ENCODE measurements at places on chromosomes 11 and 22.

DNA sequence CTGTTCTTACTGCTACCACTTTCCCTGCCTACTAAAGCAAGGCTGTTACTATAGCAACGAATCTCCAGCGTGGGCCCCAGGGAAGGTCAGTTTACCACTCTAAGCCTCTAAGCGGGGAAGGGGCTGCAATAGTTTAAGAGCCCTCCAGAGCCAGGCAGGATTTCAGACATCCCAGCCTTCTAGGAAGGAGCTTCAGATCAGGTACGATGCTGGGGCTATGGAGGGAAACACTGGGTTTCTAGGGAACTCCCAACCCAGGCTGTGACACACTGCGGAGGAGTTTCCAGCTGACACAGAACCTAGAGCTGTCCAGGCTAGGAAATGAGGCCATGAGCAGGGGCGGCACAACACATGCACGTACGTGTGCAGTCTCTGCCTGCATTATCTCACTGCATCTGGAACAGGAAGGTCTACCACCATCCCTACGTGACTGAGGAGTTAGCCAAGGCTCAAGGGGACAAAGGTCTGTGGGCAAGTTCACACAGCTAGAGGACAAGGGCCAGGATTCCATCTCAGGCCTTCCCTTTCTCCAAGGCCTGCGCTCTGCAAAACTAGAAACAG, 20.4 kb downstream of the HPS4 start:
- no peak for DNase-seq

- no peak for DNase-seq
These were observed 20.7 kb upstream of the IZUMO1R start for GRCh38 chr11:94283678-94284077.

GRCh38 chr11:113131036-113131775, 170.0 kb downstream of the NCAM1 start:
- no peak for DNase-seq

GRCh38 chr11:106077609-106078455, at the start of gene AASDHPPT:
Gene AASDHPPT (plus strand): TSS chr11:106077662. CDS start chr11:106077711, 49 bp downstream.
- DNase-seq: peak; percentile 58

- no peak for DNase-seq
These were observed 5.0 kb downstream of the INCENP start for GRCh38 chr11:62128835-62129234.

- DNase-seq: no peak
These were observed 4.9 kb upstream of the SOX6 start for GRCh38 chr11:16361108-16361865.

- no peak for DNase-seq
These were observed 141.6 kb upstream of the RASSF10 start for GRCh38 chr11:12867531-12867930.

GRCh38 chr11:118953265-118953664, 2.8 kb upstream of the UPK2 start:
- peak; percentile 22 for DNase-seq

- DNase-seq: no peak
These were observed 45.3 kb downstream of the PHF21A start for GRCh38 chr11:46075928-46076327.

- DNase-seq: no peak
These were observed 21.5 kb downstream of the MUC6 start for GRCh38 chr11:1015064-1015463.

DNA sequence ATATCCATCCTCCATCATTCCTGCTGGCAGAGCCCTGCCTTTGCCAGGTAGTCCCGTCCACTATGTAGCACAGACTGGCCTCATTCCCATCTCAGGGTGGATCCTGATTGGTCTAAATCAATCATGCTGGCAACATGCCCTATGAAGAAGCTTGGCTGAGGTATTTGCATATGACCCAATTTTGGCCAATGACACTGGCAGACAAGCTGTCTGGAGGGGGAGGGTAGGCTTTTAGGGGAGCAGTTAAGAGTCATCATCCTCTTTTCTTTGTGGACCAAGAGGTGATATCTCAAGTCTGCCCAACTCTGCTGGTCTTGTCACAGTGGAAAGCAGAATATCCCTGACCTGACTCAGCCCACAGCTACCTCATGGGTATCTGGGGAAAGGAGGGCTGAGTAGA, 5.1 kb downstream of the CCDC89 start:
- DNase-seq: no peak

DNA sequence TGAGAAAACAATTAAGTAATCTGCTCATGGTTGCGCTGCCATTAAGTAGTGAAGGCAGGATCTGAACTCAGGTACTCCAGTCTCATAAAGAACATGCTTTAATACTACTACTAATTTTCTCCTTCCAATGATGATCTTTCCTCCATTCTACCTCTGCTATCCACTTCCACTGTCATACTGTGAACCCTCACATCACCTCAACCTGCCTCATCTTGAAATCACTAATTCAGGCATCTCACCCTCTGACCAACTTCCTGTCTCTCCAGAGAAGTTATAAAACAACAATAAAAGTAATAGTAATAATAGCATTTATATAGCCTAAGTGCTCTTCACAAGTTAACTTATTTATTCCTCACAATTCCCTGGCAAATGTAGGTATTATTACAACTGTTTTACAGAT, 57.1 kb upstream of the PSMA1 start:
- DNase-seq: no peak

DNA sequence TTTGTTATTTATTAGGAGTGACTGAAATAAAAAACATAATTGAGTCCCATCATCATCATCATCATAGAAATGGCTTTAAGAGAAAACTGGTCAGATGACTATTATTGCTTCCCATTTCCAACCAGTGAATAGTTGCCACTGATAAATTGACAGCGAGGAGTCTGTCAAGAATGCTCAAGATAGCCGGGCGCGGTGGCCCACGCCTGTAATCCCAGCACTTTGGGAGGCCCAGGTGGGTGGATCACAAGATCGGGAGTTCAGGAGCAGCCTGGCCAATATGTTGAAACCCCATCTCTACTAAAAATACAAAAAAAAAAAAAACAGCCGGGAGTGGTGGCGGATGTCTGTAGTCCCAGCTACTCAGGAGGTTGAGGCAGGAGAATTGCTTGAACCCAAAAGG, 1.9 kb downstream of the WBP2NL start:
- DNase-seq: no peak

DNA sequence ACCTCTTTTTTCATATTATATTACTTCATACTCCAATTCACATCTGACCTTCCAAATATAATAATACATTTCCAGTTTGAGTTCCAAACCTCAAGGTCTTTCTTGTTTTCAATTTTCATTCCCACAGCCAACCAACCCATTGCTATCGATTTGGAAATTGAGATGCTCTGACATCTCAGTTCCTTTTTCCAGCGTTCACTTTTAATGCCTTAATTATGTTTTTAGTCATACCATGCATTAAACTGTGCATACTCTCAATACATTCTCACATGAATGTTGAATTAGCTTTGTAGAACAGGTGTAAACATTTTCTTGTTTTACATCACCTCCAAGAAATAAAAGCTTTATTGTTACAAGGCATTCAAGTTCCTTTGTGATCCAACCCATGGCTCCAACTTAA, 294.2 kb upstream of the ANO3 start:
- DNase-seq: no peak
